ENCODE measurements at places on chromosomes 12 and 14. TPM values are rescaled to one million over a fixed set of nuclear protein-coding genes. Genes with fewer than 3 reads are reported as not detected.

DNA sequence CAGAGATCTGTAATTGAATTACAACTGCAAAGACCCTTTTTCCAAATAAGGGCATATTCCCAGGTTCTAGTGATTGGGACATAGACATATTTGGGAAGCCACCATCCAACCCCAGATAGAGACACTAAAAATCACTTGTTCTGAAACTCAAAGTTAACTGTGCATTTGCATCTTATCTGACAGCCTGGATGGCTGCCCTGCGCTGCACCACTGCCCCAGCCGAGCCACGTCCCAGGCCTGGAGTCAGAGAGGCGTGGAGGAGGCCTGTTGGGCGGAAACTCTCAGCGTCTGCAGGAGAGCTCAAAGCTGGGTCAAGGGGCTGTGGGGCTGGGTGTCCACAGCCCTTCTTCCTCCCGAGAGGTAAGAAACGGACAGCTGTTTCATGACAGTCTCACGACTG is 124.4 kb downstream of the RIMBP2 start:
- no peak for DNase-seq

DNA sequence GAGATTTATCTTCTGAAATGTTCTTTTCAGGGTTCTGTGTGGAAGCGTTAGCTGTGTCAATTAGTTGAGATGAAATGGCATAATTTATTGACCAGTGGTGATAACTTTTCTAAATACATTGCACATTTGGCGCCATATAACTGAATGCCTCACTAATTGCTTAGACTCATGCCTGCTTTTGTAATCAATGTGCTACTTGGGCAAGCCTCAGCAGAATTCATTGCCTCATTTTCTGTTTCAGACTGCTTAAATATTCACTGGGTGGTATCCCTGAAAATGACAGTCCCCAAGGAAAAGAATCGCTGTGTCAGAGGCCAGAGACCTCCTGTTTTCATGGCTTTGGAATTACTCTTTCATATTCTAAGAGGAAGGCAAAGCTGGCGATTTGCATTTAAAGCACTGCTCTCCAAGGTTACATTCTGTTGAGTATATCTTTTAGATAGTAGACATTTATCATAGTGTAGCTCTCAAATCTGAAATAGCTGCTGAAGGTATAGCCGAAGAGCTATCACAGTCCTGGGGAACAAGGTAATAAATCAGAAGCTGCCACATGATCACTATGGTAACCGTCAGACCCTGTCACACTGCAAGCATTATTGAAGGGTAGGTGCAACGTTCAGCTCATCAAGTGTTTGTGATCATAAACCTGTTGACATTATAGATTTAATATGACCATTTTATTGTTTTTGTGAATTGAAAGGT is 297.3 kb upstream of the E2F7 start:
- DNase-seq: no peak

- DNase-seq: peak; percentile 67
These were observed 1.4 kb upstream of the CCDC85C start for GRCh38 chr14:99605299-99605961.

DNA sequence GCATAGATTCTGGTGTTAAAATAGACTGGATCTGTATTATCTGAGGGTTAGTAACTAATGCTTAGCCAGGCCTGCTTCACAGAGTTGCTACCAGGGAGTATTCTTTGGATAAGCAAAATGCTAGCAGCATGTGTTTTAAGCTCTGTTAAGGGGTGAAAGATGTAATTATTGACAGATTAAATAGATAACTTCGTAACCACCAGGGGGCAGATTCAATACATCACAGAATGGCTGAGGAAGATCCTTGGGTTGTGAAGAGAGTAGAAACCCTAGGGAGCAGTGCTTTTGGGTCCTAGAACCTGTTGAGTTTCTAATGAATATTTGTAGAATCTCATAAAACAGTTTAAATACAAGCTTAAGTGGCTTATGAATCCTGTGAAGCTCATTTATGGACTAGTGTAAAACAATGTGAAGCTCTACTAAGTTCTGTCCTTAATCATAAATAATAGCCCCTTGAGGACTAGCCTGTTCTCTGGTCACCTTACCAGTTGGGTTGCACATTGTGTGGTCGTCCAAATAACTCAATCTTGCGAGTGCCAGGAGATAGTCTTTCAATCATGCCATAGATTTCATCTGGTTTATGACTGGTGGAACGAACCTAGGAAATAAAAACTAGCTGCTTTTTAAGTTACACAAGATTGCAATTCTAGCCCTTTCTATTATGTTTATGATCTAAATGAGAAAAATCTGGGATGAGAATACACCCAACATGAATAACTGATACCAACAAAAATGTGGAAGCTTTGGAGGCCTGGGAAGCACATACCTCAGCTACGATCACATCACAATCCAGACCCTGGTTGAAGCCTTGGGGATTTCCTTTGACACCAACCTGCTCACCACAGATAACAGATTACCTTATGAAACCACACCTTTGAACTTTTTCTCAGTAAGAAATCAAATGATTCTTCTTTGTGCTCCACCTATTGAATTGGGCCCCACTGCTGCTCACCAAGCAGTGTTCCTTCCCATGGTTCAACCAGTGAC is 12.3 kb downstream of the METTL3 start:
- DNase-seq: peak; percentile 40

The FAM222A gene
- 0.89 TPM for total RNA-seq

The PLEKHD1 gene
- not detected for total RNA-seq

The MFAP5 gene
- total RNA-seq: not detected

- DNase-seq: no peak
These were observed 43.2 kb upstream of the TUNAR start for GRCh38 chr14:95833429-95833828.

- no peak for DNase-seq
These were observed 469.8 kb upstream of the FLRT2 start for GRCh38 chr14:85060121-85060520.

- DNase-seq: no peak
These were observed 6.8 kb upstream of the SLC24A4 start for GRCh38 chr14:92316176-92316575.

GRCh38 chr14:26370115-26370514 is 227.7 kb downstream of the NOVA1 start:
- no peak for DNase-seq

The ABCD2 gene
- not detected for total RNA-seq

DNA sequence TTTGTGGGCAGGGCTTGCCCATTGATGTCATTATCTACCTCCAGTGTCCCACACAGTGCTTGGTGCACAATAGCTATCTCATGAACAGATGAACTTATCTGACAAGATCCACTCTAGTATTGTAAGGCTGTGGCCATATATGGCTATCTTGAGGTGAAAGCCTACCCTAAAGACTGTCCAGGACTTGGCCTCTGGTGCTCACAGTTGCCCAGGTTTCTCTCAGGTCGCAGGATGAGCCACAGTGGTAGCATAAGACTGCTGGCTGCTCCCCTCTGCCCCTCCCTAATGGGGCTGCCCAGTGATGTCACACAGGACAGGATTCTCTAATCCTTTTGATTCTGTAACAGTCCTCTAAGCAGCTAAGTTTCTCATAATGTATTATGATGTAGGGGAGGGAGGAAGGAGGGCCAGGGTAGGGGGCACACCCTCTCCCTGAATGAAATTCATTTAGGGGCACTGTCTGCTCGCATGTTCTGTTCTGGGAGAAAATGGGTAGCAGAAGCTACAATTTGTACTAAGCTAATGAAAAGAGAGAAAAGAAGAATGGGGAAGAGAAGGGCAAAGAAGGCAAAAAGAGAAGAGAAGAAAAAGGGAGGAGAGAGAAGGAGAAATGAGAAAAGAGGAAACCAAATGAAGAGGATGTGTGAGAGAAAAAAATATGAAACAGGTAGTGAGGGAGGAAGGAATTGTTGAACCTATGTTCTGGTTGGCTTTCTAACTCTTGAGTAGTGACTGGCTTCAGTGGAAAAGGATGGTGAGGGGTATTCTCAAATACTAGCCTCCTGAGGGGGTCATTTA is 3.4 kb upstream of the PPM1A start:
- DNase-seq: no peak

DNA sequence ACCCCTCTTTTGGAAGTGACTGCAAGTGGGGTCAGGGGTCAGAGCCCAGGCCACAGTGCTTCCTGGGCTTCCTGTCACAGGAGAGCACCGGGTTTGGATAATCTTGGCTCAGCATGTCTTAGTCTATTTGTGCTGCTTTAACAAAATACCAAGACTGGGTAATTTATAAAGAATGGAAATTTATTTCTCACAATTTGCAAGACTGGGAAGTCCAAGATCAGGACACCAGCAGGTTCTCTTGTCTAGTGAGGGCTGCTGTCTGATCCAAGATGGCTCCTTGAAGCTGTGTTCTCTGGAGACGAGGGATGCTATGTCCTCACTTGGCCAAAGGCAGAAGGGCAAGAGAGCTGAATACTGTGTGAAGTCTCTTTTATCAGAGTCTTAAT is 74.1 kb downstream of the RIN3 start:
- no peak for DNase-seq

The PFKM gene
- 38.8 TPM for total RNA-seq

DNA sequence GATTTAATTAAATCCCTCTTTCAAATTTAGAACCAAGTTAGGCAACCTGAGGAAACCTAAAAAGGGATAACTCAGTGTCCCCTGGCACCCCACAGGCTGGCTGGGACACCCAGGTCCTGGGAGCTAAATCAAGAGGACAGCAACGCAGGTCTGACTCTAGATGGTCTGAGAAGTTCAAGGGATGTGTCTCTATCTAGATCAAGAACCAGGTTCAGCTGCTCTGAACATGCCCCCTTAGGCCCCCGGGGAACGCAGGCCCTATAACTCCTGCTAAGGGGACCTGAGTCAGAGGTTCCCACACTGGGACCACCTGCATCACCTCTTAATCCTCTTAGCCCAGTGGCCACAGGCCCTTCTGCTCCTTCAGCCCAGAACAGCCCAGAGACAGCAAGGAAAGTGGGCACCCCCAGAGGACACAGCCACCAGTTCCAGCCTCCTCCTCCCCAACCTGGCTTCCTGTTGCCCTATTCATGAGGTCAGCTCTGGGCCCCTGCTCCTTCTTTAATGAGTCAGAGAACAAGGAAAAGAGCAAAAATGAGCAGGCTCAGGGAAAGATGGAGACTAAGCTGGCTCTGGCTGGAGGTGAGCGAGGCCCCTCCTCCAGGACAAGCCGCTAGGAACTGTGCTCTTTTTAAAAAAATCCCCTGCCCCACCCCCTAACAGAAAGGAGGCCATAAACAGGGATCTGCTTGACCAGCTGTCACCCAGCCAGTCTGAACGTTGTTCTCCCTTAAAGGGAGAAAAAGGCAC is 10.8 kb downstream of the PITPNM2 start:
- peak; percentile 84 for DNase-seq

The GNB3 gene
- total RNA-seq: 0.57 TPM

DNA sequence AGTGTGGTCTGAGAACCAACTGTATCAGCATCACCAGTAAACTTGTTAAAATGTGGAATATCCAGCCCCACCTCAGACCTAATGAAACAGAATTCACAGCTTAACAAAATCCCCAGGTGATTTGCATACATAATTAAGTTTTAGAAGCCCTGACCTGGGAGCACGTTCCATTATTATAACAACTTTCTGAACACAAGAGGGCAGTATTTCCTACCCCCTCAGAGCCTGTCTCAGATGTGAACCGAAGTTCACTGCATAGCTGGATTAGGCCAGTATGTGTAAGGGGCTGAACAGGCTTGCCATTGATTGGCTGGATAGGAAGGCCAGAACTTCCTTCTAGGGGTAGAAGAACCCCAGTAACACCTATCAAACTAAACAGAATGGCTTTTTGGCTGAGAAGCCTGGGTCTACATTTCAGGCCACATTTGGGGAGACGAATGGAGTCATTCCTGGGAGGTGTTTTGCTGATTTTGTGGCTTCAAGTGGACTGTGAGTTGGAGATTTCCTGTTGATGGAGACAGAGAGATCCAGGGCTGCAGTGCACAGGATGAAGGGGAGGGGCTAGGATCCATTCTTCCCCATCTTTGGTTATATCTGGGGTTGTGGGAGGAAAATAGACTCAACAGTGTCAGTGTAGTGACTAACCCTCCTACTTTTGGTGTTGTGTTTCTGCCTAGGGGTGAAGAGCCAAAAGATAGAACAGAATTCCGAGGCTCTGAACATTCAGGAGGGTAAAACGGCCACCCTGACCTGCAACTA is 94.7 kb upstream of the OR4E1 start:
- no peak for DNase-seq

GRCh38 chr12:85296362-85296761 is 16.3 kb downstream of the ALX1 start:
- no peak for DNase-seq

The RPS6KA5 gene
- 9.6 TPM for total RNA-seq

- no peak for DNase-seq
These were observed 85.6 kb downstream of the GALNT9 start for GRCh38 chr12:132243596-132244310.

DNA sequence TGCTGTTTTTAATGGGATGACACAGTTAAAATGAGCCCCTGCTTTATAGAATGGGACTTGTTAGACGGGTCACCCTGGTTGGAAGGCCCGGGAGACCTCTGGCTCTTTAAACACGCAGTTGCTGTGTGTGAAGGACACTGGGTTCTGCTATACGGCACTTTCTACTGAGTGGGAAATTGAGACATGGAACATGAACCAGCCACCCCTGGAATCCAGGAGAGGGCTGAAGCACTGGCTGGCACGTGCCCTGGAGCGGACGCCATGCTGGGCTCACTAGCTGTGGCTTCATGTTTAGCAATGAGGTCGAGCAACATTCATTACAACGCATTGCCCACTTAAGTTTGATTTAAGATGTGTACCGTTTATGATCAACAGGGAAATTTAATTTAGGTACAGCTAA is 23.9 kb downstream of the CACNA1C start:
- DNase-seq: no peak

- no peak for DNase-seq
These were observed 23.2 kb downstream of the FOS start for GRCh38 chr14:75301666-75302325.

DNA sequence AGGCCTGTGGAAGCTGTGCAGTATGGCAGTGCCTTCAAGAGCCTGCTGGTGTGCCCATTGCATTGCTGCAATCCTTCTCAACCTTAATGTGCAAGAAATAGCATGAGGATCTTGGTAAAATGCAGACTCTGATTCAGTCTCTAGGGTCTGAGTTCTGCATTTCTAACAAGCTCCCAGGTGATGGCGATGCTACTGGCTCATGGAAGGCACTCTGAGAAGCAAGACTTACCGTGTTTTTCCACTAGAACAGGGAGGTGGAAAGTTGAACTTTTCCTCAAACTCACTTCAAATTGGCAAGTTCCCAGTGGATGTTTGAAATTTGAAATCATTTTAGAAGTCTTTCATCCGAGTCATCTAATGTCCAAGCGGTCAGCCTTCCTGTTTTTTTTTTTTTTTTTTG is 55.5 kb downstream of the MYRFL start:
- DNase-seq: peak; percentile 23

- no peak for DNase-seq
These were observed 9.8 kb downstream of the RBP5 start for GRCh38 chr12:7118881-7119280.

The ATF7 gene
- 11.9 TPM for total RNA-seq
